ENCODE measurements at places on chromosomes 12 and 14. TPM values are rescaled to one million over a fixed set of nuclear protein-coding genes. Genes with fewer than 3 reads are reported as not detected.
A peak's percentile ranks its signal among the peaks of the same experiment; 100 is the strongest.

GRCh38 chr14:89720741-89721729 lies 233.5 kb downstream of the EFCAB11 start:
- no peak for DNase-seq

RNF212B gene
- not detected for total RNA-seq

DNA sequence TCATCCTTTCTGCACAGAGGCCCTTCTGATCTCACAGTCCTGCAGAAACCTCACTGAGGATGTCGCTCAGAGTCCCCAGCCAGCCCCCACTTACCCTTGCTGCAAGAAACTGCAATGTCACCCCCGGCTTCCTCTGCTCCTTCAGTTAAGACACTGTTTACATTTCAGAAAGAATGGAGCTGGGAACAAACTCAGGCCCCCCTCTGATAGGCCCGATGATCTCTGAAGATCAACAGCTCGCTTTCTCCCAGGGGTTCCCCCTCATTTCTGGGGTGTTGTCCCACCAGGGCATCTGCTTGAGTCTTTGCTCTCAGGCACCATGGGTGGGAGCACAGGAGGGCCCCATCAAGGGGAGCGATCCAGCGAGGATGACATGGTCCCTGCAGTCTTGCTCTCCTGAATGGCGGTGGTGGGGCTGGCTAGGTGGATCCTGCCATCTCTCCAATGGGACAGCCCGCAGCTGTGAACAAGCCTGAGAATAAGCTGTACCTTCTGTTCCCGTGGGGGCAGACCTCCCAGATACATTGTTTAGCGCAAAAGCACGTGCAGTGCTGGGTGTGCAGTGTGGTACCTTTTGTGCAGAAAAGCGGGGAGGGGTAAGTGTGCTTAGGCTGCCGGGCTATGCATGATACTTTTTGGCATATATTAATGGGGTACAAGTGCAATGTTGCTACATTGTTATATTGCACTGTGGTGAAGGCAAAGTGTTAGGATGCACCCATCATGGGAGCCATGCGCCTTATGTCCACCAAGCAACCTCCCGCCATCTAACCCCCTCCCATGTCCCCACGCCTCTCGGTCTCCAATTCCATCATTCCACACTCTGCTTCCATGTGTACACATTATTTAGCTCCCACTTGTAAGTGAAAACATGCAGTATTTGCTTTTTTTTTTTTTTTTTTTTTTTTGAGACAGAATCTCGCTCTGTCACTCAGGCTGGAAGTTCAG lies 6.7 kb upstream of the NCOR2 start:
- no peak for DNase-seq

DNA sequence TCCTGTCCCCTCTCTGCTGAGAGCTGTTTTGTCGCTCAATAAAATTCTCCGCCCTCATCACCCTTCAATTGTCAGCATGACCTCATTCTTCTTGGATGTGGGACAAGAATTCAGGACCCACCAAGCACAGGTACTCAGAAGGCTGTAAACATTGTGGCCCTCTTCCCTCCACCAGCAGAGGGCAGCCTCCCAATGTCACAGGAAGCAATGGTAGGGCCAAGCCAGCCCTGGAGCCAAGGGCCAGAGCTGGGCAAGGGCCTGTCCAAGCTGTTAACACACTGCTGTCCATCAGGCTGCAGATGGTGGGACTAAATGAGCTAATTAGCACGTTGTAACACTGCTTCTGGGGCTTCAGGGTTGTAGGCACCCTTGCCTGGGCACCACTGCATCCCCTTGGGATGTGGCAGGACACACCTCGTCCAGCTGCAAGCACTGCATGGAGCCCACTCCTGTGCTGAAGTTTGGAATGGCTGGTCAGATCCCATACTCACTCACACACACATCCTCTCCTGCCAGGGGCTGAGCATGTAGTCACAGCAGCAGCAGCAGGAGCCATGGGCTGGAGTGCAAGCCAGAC lies 62.7 kb upstream of the HECTD1 start:
- DNase-seq = no peak

- DNase-seq = no peak
Observed at GRCh38 chr14:84064316-84065125, 1465.4 kb upstream of the FLRT2 start.

DNA sequence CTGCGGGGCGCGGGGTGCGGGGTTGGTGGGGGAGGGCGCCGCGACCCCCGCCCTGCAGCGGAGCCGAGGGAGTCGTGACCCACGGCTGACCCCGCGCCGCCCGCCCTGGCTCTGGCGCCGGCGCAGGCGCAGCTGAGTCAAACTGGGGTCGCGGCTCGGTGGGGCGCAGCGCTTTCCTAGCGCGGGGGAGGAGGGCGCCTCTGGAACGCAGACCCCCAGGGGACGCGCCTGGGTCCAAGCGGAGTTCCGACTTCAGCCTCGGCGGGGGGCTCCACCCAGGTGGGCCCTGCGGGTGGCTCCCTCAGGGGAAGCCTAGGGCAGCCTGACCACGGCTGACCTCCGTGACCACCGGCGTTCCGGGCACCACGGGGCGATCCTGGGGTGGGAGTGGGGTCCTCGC lies 467 bp upstream of the ANHX start:
- DNase-seq = no peak

GRCh38 chr12:109718390-109718789 lies 4.8 kb downstream of the FAM222A start:
- DNase-seq = no peak

GRCh38 chr12:67916266-67916970 lies 72.8 kb upstream of the IFNG-AS1 start:
- DNase-seq = no peak

PRR4 gene
- total RNA-seq = 7.3 TPM

ZNF605 gene
- total RNA-seq = 24.4 TPM

DNA sequence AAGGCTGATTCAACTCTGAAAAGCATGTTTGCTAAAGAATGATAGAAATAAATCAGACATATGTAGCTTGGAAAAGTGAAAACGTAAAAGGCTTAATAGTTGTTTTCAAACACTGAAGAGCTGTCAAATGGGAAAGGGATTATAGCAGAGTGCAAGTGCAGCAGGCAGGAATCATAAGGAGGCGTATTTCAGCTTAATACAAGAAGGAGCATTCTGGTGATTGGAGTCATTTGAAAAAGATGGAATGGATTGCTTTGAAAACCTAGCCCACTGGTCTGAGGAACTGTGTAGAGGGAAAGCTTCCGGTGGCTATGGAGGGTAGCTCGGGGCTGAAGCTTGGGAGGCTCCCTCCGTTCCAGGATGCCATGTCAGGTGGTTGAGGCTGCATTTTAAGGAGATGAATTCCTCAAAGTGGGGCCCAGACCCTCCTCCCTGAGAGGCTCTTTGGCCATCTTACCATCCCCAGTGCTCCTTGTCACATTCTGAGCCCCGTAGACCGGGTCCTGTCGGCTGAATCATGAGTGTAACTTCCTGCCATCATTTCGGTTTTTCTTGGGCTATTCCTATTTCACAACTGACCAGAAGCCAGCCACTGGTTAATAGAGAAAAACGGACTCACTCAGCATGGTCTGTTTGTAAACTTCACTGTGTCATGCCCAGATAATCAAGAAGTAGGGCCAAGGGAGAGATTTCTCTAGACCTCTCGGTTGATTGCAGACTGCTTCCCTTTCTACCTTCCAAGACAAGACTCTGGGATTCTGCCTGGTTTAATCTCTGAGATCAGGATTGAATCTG lies 6.5 kb downstream of the WNT5B start:
- no peak for DNase-seq

DNA sequence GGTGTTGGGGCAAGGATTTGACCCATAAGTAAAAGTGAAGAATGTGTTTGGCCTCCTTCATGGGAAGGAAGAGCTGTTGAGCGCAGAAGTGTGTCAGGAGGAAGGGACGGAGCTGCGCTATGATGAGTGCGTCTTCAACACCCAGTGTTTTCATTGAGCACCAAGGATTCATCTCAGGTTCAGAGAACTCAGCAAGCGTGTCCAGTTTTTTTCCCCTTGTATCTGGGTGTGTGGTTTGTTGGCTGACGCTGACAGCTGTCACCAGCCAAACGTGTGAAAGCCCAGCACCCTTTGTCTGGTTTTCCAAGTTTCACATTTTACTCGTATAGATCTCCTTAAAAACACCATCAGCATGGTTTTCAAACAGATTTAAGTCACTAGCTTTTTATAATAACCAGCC lies 12.3 kb downstream of the EP400 start:
- DNase-seq = no peak

DNA sequence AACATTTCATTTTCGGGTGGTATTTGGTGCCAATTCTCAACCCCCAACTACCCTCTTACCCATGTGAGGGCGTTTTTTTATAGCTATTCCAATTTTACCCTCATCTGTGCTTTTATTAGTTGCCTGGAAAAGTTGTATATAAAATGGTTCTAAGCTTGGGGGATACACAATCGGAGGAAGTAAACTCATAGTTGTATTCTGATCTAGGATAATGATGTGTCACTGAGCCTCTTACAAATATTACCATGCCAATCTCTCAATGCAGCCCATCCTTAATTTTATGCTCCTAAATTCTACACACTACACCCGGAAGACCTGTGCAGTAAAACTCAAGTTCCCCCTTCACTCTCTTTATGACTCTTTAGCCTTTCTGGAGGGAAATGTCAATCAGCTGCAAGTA lies 1206.5 kb upstream of the FLRT2 start:
- no peak for DNase-seq

SCNN1A gene
- total RNA-seq = 63.8 TPM

DNA sequence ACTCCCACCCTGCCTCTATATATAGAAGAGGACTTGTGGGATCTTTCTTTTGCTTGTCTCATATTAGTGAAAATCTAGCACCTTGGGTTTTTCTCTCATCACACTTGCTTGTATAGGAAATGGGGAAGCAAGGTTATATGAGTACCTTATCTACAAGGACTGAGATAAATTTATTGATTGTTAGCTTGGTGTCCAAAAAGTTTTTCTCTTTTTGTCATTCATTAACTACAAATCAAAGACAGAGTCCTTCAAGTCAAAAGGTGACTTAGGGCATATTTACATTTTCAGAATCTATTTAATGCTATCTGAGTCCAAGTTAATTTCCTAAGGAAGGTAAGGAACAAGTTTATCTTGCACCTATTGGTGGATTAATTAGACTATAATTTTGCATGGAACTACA lies 92.7 kb downstream of the SNAPC1 start:
- DNase-seq = no peak

- DNase-seq = peak; percentile 71
Observed at GRCh38 chr12:53939141-53940108, 794 bp downstream of the HOXC13 start.

DNA sequence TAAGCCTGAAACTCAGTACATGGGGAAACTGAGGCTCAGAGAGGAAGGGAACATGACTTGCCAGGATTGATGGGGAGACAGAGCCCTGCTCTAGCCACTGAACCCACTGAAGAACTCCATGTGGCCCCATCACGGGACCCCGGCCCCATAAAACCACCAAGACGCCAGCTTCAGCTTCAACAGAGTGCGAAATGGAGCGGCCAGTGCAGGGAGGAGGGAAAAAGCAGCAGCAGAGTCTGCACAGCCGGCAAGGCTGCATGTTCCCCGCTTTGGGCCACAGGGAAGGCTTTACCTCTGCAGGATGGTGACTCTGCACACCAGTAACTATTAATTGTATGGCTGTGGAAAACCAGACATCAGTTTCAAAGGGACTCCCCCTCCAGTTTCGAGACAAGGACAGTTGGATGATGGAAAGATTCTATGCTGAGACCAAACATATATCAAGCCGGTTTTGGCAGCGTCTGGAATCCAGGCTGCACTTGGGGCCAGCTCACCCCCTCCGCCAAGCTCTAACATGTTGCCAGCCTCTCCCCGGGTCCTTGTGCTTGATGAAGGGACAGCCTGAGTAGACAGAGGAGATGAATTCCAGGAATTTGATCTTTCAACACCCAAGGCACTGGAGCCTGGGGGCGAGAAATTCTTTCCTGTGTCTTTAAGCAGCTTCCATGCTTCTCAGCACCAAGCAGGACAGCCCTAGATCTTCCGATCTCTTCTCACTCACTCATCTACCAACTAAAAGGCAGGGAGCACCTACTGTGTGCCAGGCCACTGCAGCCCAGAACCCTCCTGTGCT lies 55.7 kb upstream of the BCL11B start:
- peak; percentile 20 for DNase-seq

MSRB3 gene
- 66.5 TPM for total RNA-seq

DHRS2 gene
- total RNA-seq = 1,842 TPM

KERA gene
- total RNA-seq = not detected

GRCh38 chr14:100567009-100567876 lies 20.0 kb downstream of the BEGAIN start:
- no peak for DNase-seq

SRRM4 gene
- not detected for total RNA-seq

Data from ureter (tissue), 1 donor.